ENCODE measurements at places on chromosomes 5 and 9.

DNA sequence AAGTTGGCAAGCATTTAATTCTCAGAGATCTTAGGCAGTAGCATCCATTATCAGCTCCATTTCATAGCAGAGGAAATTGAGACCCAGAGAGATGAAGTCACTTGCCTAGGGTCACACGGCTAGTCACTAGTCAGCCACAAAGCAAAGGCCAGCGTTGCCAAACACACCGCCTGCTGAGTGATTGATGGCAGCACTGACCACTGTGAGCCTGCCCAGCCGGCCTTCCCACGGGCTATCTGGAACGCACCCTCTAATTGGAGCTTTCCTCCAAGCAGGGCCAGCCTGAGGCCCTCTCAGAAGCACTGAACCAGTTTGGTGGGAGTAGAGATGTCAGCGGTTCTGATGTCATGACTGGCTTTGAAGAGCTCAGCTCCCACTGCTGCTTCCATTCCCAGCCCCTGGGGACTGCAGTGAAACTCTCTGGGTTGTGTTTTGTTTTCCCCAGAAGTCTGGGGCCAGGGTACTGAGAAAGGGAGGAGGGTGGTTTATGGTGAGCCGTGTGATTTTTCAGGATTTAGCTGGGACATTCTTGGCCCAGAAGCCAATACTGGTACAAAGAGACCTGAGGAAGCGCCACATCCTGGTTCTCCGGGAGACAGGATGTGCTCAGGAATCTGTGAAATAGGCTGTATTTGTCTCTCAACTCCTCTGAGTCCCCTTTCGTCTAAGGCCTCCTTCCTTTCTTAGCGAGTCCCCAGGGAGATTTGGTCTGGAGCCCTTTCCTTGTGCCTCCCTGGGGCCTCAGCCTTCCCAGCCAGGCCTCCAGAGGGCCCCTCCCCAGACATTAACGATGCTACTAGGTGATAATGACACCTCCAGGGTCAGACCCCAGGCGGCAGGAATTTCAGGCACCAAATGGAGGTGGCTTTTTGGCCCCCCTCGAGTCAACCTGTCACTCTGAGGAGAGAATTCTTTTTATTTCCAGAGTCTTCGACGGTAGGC lies 44.5 kb downstream of the SPRY4 start:
- DNase-seq = no peak

DNA sequence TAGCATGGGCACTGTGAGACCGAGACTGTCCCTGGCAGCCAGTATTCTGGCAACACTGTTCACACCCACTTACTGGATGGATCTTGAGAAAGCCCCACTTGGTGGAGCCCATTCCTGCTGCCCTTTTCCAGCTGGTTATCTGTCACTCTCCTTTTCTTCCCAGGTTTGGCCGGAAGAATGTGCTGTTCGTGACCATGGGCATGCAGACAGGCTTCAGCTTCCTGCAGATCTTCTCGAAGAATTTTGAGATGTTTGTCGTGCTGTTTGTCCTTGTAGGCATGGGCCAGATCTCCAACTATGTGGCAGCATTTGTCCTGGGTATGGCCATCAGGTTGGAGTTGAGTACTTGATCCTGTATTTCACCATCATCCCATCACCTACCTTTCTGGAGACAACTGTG lies 14.5 kb downstream of the SLC22A5 start:
- no peak for DNase-seq

DNA sequence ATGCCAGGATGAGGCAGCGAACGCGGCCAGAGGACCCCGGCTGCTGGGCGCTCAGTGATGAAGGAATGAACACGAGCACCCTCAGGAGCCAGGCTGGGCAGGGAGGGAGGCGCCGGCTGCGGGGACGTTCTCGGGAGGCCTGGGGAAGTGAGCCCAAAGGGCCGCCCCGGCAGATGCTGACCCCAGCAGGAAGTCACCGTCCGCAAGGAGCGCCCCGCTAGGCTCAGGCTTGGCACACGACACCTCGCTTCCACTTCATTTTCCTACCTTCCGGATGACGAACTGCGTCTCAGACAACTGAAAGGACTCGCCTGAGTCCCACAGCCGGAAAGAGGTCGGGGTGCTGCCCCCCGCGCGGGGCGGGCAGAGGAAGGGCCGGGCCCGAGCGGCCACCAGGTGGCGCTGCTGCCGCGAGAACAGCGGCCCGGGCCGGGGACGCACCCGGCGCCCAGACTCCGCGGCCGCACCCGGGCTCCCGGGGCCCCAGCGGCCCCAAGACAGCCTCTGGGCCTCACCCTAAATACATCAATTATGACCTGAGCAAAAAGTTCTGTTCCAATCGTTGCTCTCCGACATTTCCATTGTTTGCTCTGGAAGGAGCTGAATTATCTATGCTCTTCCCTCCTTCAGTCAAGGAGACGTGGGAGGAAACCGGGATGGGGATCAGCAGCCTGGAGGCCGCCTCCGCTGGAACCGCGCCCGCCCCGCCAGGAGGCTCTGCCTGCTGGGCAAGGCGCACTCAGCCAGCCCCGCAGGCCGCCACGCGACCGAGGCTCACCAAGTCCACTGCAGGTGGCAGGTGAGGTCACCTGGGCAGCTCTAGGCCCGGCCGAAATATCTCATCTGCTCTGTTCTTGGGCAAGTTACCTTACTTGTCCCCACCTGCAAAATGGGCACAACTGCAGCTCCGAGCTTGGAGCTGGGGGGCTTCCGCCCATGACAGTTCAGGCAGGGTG lies 107.0 kb downstream of the ZNF354C start:
- peak; percentile 25 for DNase-seq

DNA sequence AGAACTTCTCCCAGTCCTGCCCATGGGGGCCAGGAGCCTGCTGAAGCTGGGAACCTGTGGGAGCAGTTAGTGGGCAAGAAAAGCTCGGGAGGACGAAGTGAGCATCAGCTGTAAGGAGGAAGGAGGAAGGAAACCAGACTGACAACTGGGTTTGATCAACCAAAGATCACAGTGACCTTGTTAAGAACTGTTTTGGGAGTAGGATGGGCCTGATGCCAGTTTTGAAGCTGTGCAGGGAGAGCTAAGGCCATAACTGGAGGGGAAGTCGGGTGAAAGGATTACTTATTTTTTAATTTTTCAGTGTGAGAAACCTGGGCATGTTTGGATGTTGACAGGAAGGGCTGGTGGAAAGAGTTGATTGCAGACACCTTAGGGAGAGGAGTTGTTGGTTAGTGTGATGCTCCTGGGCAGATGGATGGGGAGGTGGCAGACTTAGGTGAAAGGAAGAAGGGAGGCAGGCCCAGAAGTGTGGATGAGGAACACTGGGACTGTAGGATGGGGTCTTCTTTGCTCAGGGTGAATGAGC lies 58.3 kb upstream of the KLF4 start:
- DNase-seq = peak; percentile 5

DNA sequence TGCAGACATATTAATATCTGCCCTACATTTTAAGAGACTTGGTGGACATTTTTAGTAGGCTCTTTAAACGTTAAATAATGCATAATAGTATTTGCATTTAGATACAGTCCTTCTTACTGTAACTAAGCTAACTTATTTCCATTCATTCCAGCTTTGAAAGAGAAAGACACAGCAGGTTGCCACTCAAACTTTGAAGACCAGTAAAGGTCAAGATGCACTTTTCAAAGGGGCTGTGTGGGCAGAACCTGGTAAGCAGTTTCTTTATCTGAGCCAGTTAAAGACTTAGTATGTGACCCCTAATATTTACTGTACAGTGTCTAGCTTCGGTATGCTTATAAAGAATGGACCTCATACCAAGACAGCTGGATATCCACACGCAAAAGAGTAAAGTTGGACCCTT lies 20.8 kb downstream of the PLGRKT start:
- DNase-seq = no peak

GRCh38 chr9:105205787-105206495 lies 38.5 kb upstream of the SLC44A1 start:
- no peak for DNase-seq

- DNase-seq = no peak
These were observed 135.6 kb downstream of the BOD1 start for GRCh38 chr5:173480896-173481295.

- DNase-seq = peak; percentile 82
These were observed 4.1 kb upstream of the AMBP start for GRCh38 chr9:114082017-114082762.

DNA sequence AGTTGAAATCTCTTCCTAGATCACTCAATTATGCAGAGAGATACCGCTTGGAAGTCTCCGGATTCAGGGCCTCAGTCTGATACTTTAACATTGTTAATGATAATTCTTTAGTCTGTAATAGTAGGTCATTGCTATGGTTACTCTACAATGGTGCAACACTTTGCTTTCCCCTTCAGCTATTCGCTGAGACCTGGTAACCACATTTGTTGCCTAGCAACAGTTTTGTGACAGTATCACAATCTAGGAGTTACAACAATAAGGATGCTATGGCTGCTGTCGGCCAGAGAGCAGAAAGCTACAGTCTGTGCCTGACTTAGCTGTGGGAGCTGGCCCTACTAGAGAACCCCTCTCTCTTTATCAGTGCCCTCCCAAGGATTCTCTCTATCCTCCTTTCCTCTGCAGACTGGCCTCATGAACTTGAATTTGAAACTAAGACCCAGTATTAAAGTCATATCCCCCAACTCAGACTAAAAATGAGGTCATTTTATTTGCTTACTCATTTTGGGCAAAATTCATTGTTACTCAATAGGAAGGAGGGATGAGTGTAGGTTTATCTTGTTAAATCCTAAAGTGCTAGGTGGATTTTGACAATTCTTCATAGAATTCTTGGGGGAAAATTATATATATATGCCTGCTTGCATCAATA lies 39.3 kb downstream of the NR2F1 start:
- DNase-seq = peak; percentile 14

- DNase-seq = no peak
These were observed 10.6 kb upstream of the PARP8 start for GRCh38 chr5:50655810-50656205.

- peak; percentile 70 for DNase-seq
These were observed 105.4 kb upstream of the FER start for GRCh38 chr5:108642170-108642906.

DNA sequence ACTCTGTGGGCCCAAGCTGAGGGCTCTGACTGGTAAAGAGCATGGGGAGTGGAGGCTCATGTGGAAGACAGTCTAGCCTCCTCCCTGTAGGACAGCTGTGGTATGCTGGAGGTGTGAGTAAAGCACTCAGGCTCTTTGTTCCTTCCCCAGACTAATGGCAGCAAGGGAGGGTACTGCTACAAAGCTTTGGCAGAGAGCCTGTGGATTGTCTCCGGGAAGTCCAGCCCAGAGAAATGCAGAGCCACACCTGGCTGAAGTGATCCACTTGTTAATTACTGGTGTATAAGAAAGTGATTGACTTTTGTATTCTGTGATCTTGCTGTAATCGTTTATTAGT lies 161.7 kb downstream of the OXCT1 start:
- no peak for DNase-seq

DNA sequence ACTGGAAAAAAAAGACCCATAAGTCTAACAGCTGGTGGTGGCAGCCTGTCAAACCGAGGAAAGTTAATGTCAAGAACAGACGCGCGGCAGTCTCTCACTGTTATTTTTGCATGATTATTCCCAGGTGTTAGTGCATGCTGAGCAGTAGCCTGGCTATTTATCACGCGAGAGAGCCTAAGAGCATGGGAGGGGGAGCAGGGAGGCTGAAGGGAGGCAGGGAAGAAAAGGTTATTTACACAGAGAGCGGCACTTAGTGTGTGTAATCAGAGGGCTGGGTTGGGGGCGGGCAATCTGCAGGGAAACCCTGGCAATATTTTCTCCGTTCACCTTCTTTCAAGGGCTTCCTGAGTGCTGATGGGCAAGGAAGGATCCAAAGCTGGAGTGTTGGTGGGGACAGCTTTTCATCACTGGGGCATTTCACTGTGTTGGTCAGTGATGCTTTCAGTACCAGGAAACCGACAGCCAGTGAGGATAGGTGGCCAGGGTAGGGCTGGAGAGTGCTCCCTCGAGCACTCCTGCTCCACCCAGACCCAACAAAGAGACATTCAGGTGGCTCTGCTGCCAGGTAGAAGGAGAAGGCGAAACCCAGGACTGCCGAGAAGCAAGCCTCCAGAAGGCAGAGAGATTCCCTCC lies 39.6 kb downstream of the ZNF608 start:
- DNase-seq = no peak

DNA sequence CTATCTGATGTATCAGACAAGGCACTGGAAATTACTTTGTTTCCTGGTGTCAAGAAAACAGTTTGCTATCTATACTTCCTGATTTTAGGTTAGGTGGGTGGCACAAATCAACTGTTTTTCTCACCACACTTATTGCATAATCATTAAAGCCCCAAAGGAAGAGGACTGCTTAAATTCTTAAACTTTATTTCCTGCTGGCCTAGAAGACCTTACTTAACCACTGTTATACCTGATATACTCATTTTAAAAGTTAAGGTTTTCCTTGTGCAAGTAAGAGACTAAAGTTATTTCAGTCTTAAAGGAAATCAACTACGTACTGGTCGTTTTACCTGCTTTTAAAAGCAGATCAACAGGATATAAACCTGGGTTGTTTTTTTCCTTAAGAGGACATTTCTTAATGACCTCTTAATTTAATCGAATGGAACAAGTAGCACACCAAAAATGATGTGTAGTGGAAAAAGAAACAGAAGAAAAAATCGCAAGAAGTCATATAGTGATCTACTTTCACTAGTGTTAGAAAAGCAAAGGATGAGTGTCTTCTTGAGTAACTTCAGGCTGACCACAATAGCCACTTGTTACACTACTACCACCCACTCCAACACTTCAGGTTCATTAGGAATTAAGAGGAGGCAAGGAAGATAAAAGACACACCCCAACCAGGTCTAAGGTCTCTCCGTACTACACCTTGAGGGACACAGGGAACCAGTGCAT lies 974 bp downstream of the CLINT1 start:
- DNase-seq = peak; percentile 88

DNA sequence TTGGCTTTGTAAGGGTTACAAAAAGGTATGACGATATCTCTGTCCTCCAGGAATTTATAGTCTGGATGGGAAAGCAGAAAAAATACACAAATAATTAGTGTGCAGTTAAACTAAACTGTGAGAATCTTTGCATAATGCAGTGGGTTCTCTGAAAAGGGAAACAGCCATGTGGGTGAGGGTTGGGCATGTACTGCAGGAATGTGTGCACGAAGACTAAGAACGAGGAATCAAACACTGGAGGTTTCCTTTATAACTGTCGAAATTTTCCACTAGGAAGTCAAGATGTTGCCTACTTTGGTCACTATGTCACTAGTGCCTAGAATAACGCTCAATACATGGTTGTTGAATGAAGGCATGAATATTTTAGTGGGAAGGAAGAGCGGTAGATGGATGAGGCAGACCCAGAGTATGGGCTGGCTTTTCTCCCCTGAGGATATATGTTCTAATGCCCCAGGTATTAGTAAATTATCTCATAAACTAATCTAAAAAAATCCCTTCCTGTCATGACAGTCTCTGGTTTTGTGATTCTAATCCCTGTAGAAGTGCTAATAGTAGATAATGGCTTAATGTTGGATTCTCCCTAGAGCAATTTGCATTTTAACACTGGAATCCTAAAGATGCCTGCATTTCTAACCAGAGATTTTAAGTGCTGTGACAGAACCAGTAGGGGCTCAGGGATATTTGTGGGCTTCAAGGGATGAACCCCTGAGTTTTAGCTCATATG lies 227.3 kb downstream of the NMUR2 start:
- no peak for DNase-seq

DNA sequence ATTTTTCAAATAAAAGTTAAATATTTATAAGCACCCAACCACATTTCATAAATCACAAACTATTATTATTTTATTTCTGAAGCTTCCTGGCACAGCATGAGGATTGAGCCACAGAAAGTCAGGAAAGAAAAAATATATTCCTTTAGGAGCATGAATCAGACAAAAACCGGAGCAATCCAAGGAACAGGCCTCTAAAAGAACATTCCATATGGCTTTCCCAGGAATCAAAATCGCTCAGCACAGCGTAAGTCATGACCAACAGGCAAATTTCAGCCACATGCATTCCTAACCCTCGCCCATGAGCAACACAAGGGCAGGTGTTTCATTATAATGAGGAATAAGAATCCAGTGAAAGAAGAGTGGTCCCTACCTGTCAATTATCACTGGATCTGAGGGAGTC lies 26.7 kb downstream of the EBF1 start:
- DNase-seq = no peak
